Progenitor cell of endocrine pancreas (in vitro differentiated cells): ENCODE measurements at places on chromosomes 2 and 18.

GRCh38 chr2:226887940-226888339 lies 52.1 kb downstream of the RHBDD1 start:
- no peak for DNase-seq

DNA sequence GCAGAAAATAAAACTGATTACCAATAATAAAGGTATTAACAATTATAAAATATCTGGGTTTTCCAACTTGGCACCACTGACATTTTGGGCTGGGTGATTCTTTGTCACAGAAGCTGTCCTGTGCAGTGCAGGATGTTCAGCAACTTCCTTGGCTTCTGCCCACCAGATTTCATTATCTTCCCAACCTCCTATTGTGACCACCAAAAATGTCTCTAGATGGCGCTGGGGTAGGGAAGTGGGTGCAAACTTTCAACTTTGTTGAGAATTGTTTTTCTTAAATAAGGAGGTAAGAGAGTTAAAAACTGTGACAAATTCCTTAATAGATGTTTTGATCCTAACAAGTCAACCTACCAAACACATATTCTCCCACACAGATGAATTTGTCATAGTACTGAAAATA lies 90.1 kb downstream of the GAREM1 start:
- DNase-seq = no peak

DNA sequence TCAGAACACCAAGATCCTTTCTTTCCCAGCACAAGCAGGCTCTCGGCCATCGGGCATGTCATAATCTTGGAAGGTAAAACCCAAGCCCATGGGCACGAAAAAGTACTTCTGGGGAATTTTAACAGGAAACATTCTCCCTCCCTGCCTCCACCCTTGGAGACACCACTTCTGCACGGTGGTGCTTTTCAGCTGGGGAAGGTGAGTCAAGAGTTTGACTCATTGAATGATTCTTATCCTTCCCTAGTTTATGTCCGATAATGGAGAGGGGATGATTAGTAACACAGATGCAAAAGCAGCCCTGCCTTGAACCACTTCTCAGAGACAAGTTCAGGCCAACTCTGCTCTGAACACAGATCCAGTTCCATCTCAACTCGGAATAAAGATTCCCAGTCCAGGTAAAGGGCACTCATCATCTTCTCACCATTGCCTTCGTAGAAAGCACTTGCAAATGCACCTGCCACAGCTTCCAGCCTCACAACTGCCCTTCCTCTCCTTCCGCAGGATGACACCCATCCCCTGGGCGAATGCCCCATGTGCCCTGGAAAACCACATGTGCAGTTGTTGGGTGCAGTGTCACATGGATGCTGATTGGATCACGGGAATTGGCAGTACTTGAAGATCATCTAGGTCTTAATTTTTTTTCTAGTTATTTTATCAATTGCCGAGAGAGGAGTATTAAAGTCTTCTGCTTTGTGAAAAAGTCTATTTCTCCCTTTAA lies 136.2 kb downstream of the PXDN start:
- DNase-seq = no peak

GRCh38 chr2:17232776-17233556 lies 285.3 kb downstream of the RAD51AP2 start:
- DNase-seq = no peak

DNA sequence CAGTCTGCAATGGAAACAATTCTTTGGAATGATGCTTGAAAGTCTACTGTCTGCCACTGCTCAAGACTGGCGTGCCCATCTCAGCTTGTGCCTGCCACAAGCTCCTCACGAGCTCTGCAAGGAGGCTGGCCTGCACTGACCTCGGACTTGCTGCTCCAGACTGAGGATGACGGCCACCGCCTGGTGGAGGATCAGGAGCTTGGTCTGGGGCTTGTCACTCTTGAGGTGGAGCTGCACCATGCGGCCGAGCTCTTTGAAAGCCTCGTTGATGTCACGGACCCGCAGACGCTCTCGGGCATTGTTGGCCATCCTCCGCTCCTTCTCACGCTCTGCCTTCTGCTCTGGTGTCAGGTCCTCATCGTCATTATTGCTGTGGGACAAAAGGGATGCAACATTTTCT lies 269.4 kb upstream of the CCDC68 start:
- DNase-seq = no peak
